Stimulated activated naive CD8-positive, alpha-beta T cell treated with anti-CD3 and anti-CD28 coated beads, Interleukin-15, amount 100 ng/mL, for 72 hours (primary cell): ENCODE measurements at places on chromosomes 5 and 9.
A peak's percentile ranks its signal among the peaks of the same experiment; 100 is the strongest.

- no peak for DNase-seq
Measured at GRCh38 chr9:127005770-127006314, 91.3 kb downstream of the RALGPS1 start.

DNA sequence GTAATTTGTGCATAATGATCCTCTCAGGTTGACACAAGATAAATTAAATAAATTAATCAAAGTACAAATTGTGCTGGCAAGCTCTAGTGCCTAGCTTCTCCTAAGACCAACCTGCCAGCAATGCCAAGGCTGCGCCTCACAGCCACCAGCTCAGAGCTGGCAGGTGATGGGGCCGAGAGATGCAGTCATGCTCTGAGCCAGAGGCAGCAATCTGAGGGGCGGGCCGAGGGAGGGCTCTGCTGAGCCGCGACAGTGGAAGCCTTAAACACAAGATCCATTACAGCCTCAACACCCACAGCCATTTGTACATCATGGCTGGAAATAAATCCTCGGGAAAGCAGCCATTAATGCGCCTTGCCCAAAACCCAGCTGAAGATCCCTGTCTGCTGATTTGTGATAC is 20.3 kb downstream of the MED27 start:
- DNase-seq: no peak

DNA sequence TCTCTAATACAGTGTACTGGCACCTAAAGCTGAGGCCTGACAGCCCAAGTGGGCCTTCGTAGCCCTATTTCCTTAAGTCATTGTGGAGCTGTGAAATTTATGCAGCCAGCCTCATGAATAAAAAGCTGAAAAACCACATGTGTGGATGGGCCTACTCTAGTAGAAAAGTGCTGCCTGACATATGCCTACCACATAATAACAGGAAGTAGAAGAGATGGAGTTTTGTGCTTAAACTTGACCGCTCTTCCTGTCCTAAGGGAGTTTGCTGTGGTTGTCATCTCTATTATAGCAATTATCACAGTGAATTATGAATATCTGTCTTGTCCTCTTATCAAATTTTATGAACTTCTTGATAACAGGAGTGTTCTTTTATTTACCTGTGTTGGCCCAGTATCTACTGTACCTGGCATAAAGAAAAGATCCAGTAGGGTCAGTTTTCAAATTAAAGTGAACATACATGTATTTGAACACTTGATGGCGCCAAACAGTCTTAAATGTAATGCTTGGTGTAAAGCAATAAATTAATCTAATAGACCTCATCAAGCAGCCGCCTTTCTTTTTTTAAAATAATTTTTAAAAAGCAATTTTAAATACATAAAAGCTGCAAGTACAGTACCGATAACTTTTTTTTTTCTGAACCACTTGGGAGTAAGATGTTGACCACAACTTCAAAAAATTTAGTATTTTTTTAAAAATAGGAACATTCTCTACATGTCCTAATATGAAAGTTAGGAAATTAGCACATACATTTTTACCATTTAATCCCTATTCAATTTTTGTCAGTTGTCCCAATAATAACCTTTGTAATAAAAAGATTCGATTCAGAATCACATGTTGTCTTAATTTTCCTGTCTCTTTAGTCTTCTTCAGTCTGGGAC is 51.0 kb downstream of the FKTN start:
- DNase-seq: no peak

- DNase-seq: no peak
Measured at GRCh38 chr5:134975843-134976242, 8.1 kb downstream of the CATSPER3 start.

DNA sequence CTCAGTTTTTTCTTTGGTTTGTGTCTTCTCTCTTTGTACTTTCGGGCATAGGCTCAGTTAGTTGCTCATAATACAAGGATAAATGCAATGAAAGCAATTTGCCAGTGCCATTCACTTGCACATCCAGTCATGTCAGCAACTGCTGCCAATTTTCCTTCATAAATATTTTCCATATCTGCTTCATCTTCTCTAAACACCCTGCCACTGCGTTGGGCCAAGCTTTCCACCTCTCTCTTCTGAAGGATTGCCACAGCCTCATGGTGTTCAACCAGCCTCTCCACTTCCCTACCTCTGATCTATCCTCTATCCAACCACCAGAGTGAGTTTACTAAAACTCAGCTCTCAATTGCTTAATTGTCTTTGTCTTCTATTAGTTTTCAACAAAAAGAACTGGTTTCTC is 192.5 kb upstream of the ZNF462 start:
- DNase-seq: no peak

- no peak for DNase-seq
Measured at GRCh38 chr5:10102706-10103497, 146.8 kb downstream of the ATPSCKMT start.

- DNase-seq: peak; percentile 65
Measured at GRCh38 chr5:32709750-32710549, 1.2 kb upstream of the NPR3 start.

DNA sequence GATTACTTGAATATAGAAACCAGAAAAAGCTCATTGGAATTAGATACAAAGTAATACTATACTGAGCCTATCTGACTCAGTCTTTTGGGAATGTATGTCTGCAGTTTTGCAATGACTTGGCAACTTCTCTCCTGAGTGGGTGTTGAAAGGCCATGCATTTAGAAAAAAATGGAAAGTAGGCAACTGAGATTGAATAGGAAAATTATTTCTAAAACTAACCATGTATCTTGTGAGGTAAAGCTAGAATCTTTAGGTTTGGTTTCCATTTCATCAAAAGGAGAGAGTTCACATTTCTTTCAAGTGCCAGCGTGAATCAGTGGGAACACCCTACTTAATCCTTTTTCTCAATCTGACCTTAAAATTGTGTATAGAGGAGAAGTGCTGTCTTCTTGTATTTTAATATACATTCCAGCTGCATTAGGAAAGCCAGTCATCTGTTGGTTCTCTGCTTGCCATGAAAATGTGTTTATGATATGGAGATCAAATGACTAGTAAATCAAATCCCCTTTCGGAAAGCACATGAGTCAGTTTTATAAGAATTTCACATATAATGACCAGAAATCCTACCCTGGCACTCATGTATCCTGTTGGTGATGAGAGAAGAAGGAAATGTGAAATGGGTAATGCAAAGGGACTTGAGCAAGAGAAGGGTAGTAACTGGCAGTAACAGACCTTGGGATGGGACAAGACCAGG is 30.4 kb downstream of the NFX1 start:
- DNase-seq: no peak

DNA sequence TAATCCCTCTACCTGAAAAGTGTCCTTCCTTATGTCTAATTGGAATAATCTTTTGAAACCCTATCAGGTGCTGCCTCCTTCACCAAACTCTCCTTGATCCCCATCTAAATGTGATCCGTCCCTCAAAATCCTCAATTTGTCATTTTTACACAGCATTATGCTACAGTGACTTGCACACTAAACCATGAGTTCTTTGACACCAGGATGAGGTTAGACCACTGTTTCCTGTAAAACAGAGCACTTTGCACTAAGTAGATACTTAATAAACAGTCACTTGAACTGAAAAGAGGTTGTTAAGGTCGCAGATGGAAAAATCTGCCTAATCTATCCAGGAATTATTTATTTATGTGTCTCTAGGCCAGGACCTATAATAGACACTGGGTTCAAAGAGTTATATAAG is 44.2 kb upstream of the TLX3 start:
- DNase-seq: no peak

GRCh38 chr5:168014433-168015123 is 276.9 kb upstream of the WWC1 start:
- DNase-seq: no peak

DNA sequence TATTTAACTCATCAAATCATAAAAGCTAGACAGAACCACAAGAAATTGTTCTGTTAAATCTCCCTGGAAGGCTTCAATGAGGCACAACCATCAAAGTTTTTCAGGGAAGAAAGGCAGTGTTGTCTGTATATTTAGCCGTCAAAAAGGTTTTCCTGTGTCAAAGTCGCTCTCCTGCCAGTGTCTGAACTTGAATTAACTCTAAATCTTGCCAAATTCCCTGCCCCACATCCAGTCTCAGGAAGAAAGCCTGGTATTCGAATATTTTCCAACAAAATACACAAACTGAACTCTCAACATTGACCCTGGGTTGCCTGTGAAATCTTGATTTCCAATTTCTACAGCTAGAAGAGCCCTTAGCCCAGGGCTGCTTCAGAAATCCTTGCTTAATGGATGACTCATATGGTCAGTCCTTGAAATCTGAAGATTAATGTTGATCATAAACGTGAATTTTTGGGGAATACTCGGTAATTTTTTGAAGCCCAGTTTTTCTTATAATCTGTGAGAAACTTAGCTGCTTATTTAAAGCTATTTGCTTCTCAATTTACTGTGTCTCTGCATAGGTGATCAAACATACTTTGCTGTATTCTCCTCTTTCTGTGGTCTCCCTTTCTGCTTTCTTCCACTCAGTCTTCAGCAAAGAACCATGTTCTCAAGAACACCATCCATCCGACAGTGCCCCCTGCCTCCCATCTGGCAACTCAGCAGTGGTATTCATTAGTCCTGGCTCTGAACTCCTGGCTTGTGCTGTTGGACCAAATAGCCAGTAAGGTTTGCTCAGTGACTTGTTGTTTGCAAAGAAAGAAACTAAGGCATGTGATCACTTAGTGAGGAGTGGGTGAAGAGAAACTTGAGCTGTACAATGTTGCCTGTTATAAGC is 58.9 kb downstream of the NREP start:
- no peak for DNase-seq
